ENCODE measurements at places on chromosomes 1 and 21. TPM values are rescaled to one million over a fixed set of nuclear protein-coding genes. Genes with fewer than 3 reads are reported as not detected.

Gene GIPC2
- total RNA-seq: 0.64 TPM

DNA sequence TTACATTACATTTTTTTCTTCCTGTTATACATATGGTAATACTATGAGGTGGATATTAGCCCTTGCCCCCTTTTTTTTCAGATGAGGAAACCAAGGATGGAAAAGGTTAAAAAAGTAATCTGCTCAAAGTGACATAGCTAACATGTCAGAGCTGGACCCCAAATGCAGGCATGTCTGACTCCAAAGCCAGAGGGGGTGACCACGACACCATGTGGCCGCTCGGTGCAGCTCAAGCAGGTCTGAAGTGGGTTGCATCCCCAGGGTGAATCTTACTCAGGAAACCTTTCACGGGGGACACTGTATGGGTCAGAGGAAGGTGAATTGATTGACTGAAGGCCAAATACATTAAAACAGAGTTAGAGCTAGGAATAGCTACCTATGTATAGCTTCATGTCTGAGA lies 34.8 kb downstream of the CD34 start:
- DNase-seq: no peak

- no peak for DNase-seq
Measured at GRCh38 chr1:212067787-212068186, 32.2 kb downstream of the DTL start.

GRCh38 chr1:14142397-14143100 lies 442.6 kb downstream of the PRDM2 start:
- DNase-seq: no peak

GRCh38 chr1:6351480-6352137 lies 42.0 kb downstream of the ACOT7 start:
- DNase-seq: no peak

- no peak for DNase-seq
Measured at GRCh38 chr1:3510136-3510955, 55.9 kb downstream of the ARHGEF16 start.

Gene BSND
- total RNA-seq: not detected

Gene MROH9
- total RNA-seq: not detected

- DNase-seq: no peak
Measured at GRCh38 chr1:38169121-38169520, 122.5 kb upstream of the POU3F1 start.

Gene SH2D2A
- total RNA-seq: not detected

Gene GJB3
- total RNA-seq: not detected

DNA sequence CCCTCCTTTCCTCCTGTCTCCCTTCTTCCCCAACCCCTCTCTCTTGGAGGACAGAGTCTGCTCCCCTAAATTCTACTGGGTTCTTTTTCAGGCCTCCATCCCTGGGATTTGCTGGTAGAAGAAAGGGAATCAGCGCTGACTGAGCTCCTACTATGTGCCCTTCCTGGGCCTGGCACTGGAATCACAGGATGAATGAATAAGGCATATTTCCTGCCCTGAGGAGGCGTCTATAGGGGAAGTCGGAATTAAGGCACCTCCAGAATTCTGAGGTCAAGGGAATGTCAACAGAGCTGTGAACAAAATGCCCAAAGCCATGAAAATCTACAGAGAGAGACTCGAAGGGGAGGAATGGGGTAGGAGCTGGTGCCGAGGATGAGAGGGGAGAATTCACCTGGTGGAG lies 17.4 kb upstream of the BTG2 start:
- no peak for DNase-seq

- DNase-seq: no peak
Measured at GRCh38 chr1:74748960-74749359, 16.0 kb downstream of the TYW3 start.

Gene BTG3
- 19.4 TPM for total RNA-seq

GRCh38 chr1:93350322-93350721 lies 4.6 kb downstream of the DR1 start:
- no peak for DNase-seq

- no peak for DNase-seq
Measured at GRCh38 chr1:229325853-229326487, 16.9 kb downstream of the CCSAP start.

Gene ALG14
- total RNA-seq: not detected

GRCh38 chr21:41691205-41692184 lies 75.4 kb downstream of the RIPK4 start:
- DNase-seq: no peak

- no peak for DNase-seq
Measured at GRCh38 chr1:214857716-214858115, 224.8 kb upstream of the KCNK2 start.

DNA sequence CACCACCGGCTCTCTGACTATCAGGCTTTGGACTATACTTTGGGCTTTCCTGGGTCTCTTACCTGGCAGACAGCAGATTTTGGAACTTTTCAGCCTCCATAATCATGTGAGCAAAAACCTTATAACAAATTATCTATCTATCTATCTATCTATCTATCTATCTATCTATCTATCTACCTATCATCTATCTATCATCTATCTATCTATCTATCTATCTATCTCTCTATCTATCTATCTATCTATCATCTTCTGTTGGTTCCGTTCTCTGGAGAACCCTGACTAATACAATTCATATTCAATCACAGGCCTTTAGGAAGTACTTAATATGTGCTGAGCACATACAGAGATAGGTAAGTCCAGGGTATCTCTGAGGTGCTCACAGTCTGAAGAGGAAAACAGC lies 18.7 kb upstream of the SCMH1 start:
- DNase-seq: no peak

GRCh38 chr1:167747988-167748387 lies 26.2 kb downstream of the MPZL1 start:
- no peak for DNase-seq

- no peak for DNase-seq
Measured at GRCh38 chr1:179816196-179816960, 61.2 kb downstream of the TOR1AIP2 start.

GRCh38 chr1:200872446-200873115 lies at the start of gene GPR25:
Gene GPR25 (plus strand): TSS chr1:200872981. CDS start chr1:200873038, 57 bp downstream.
- peak; percentile 48 for DNase-seq

Gene BEND5
- 3.4 TPM for total RNA-seq

DNA sequence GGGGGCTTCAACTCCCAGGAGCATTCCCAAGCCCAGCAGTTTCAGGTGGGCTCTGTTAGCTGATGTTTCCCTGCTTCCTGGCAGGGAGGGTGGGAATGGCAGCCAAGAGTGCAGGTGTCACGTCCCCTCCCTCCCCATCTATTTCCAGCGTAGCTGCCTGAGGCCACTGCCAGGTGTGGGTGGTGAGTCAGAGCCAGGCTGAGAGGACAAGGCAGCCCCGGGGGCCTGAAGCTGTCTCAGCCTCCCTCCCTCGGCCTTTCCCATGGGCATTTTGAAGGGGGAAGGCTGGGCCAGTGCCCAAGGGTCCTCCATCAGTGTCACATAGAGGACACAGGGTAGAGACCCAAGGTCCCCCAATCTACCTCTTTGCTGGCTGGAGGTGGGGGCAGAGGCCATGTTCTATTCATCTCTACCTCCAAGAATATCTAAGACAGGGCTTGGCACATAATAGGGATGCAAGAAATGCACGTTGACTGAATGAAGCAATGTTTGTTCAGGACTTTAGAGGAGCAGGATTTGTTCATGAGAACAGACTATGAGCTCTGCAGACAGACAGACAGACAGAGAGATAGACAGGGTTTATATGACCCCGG lies 34.4 kb upstream of the ID3 start:
- no peak for DNase-seq

DNA sequence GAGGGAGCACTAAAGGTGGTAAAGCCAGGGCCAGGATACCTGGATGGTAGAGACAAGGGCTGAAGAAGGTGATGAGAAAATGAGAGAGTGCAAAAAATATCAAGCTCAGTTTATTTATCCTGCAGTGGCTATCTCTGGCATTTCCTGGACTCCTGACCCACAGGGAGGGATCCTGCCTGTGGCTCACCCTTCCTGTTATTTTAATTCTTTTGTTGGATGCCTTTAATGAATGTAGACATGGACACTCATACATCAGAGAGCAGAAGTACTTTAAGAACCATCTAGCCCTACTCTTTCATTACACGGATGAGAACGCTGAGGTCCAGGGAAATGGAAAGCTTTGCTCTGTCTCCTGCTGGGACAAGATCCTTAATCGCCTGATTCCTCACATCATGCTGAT lies 20.6 kb downstream of the JUN start:
- DNase-seq: no peak

DNA sequence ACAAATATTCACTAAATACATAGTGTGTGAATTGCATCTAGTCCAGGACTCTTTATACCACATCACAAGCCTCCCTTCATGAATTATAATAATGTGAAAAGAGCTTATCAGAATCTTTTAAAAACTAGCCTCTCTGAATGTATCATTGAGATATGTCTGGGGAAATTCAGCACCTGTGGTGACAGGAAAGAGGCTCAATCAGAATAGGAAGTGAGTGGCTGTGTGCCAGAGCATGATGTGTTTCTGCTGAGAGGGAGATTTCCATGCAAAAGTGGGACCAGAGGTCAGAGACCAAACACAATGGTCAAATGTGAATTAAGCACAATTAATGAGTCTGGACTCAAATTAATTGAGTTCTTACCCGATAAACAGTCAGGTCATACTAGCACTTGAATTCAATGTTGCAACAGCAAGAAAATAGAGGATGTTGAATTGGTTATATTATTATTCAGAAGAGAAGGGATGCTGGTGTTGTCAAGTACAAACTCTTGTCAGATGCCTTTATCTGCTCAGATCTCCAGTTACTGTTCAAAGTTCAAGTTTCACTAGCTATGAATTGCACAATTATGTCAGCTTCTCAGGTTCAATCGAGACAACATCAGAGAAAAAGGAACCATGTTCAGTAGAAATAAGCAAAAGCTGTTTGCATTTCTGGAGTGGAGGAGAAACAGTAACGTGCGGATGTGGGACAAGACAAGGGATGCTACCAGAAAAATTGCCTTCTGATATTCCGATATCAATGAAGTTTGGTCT lies 226.2 kb downstream of the ZNF326 start:
- DNase-seq: no peak

GRCh38 chr1:2921970-2922686 lies 99.1 kb upstream of the ACTRT2 start:
- DNase-seq: no peak

DNA sequence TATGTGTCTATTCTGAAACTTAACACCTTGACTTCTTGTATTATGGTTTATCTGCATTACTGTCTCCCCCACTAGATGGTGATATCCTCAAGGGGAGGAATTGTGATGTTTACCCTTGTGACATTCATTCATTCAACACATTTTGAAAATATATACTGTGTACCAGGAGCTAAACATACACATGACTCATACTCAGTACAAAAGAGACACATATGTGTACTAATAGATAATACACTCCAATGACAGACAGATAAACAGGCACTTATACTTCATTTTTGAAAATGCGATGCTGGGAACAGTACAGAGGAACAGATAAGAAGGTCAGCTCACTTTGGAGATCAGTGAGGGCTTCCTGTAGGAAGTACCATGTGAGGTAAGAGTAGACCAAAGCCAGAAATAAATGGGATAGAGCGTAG lies 8.9 kb upstream of the RAB3GAP2 start:
- DNase-seq: no peak
